ENCODE measurements at places on chromosomes 5 and 9.

GRCh38 chr5:93575461-93576414, 5.3 kb downstream of the NR2F1-AS1 start:
- no peak for DNase-seq

DNA sequence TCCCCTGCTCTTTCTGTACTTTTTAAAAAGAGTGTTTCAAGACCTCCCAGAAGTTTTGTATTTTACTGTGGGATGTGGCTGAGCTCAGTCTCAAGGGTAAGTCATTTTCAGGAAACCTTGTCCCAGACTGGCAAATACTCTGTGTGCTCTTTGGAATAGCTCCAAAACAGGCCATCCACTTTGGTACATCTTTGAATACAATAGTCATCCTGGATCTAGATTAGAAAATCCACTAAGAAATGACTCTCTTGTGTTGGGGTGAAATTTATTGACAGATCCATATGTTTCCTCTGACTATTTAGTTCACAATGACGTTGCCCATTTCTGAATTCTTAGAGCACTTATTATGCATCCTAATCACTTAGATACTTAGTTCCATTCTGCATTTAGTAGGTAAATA, 95.2 kb downstream of the PLCXD3 start:
- DNase-seq: no peak

DNA sequence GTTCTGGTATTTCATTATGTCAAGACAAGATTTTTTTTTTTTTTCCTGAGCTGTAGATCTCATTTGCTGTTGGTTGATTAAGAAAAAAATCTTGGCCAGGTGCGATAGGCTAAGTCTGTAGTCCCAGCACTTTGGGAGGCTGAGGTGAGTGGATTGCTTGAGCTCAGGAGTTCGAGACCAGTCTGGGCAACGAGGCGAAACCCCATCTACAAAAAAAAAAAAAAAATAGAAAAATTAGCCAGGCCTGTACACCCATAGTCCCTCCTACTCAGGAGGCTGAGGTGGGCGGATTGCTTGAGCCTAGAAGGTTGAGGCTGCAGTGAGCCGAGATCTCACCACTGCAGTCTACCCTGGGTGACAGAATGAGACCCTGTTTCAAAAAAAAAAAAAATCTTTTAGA, 12.2 kb downstream of the CDC42SE2 start:
- DNase-seq: no peak

DNA sequence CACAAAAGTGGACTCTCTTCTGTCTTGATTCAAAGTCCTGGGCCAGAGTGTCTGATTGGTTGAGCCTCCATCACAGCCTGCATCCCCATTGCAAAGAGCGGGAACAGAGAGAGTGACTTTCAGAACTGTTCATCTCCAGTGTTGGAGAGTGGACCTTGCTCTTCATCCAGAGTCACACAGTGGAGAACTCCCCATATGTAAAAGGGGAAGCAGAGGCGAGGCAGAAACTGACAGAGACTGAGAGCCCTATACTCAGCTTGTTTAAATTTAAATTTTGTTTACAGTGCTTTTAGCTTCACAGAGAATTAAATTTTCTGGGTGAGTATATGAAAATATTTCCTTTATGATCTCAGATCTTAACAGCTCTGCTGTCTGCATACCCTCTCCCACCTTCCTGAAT, 70.0 kb upstream of the SSBP2 start:
- DNase-seq: no peak

DNA sequence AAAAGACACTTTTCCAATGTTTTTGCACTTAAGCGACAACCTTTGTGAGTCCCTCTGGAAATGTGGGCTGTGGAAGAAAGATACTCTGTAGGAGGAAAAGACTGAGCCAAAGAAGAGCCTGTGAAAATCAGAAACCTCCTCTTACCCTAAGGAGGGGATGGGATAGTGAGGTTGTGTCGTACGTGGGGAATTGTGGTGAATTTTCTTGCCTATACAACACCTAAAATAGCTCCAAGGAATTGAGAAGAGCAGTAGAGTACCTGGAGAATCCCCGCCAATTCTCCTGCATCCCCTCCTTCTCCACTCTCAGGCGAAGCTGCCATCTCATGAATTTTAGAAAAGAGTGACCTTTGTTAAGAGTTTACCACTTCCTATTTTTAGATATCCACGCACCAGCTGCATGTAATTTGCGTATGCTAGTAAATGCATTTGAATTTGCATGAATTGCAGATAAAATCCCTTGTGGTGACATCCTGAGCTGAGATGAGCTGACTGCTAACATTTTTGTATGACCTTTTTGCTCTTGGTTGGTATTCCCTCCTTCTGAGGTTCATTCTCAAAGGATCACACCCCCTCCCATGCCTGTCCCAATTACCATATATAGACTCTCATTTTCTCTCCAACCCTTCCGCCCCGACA, 147.2 kb downstream of the PCSK5 start:
- DNase-seq: no peak

All from cortex of kidney (tissue), 1 donor.